HFFc6 (cell line): ENCODE measurements at places on chromosomes 7 and 10. TPM values are rescaled to one million over a fixed set of nuclear protein-coding genes. Genes with fewer than 3 reads are reported as not detected.

DNA sequence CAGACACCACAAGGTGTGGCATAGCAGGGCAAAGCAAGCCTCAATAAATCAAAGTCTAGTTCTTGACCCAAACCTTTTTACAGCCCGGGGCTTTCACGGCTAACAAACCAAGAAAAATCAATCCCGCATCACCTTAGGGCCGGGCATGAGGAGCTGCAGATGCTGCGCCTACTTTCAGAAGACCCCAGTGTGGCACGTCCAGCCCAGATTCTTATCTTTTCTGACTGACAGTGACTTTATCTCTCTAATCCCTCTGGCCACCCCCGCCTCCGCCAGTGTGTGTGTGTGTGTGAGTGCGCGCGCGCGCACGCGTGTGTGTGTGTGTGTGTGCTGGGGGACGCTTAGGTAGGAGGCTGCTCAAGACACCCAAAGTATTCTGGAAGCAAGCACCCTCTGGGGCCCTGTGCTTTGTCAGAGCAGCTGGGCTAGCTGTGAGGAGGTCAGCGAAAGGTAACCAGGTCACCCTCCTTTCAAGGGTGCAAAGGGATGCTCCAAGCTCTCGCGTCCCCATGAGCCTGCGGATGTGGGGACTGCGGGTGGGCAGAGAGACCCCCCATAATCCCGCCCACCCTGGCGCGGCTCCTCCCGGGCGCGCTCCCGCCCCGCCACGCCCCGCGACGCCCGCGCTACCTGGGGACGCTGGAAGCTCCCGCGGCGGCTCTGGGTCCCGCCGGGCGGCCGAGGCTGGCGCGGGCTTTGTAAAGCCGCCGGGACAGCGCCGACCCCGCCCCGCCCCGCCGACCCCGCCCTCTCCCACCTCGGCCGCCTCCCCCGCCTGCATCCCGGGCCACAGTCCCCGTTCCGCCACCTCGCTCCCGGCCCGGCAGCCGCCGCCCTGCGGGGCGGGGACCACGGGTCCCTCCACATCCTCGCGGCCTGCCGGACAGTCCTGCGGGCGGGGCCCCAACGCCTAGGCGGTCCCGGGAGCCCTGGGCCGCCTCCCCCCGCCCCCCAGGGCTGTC, 57.1 kb upstream of the RHOBTB1 start:
- H3K27ac ChIP-seq: no peak overlapping the region
- H3K4me1 ChIP-seq: no peaks in the 10 kb centered on the region
- peak overlapping the region; percentile 46; the same call in 1 of the 2 replicates for H3K4me3 ChIP-seq
- H3K27me3 ChIP-seq: peaks cover 17% of the 10 kb centered on the region
- H3K36me3 ChIP-seq: no peaks in the 10 kb centered on the region

The AUTS2 gene
- not detected in 3 replicates for total RNA-seq

The ZNF37A gene
- total RNA-seq: 9.5 to 11.4 TPM (median 9.7 TPM) in 3 replicates

The TEX36 gene
- not detected in 3 replicates for total RNA-seq

The FAM25C gene
- not detected in 3 replicates for total RNA-seq

DNA sequence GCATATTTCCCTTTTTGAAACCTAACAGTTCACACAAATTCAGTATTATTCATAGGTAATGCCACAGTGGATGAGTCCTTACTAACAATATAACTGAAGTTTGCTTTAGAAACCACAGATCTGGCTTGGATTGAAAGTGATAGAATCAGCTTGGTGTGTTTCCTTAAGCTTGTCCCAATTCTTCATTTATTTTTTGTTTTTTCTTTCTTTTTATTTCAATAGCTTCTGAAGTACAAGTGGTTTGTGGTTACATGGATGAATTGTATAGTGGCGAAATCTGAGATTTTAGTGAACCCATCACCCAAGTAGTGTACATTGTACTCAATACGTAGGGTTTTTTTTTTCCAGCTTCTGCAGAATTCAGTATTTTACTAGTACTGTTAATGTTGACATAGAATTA, 518.2 kb upstream of the SEMA3D start:
- no peak for DNase-seq
- no peak overlapping the region for H3K4me3 ChIP-seq
- no peaks in the 10 kb centered on the region for H3K36me3 ChIP-seq

The OPN1SW gene
- total RNA-seq: not detected in 3 replicates

- peaks cover 7% of the 10 kb centered on the region for H3K4me1 ChIP-seq
- DNase-seq: no peak
- H3K27me3 ChIP-seq: no peaks in the 10 kb centered on the region
- no peak overlapping the region for H3K27ac ChIP-seq
These were observed 22.8 kb downstream of the VPS26A start for GRCh38 chr10:69146759-69147158.

The VCL gene
- 372 to 408 TPM (median 389 TPM) in 3 replicates for total RNA-seq

DNA sequence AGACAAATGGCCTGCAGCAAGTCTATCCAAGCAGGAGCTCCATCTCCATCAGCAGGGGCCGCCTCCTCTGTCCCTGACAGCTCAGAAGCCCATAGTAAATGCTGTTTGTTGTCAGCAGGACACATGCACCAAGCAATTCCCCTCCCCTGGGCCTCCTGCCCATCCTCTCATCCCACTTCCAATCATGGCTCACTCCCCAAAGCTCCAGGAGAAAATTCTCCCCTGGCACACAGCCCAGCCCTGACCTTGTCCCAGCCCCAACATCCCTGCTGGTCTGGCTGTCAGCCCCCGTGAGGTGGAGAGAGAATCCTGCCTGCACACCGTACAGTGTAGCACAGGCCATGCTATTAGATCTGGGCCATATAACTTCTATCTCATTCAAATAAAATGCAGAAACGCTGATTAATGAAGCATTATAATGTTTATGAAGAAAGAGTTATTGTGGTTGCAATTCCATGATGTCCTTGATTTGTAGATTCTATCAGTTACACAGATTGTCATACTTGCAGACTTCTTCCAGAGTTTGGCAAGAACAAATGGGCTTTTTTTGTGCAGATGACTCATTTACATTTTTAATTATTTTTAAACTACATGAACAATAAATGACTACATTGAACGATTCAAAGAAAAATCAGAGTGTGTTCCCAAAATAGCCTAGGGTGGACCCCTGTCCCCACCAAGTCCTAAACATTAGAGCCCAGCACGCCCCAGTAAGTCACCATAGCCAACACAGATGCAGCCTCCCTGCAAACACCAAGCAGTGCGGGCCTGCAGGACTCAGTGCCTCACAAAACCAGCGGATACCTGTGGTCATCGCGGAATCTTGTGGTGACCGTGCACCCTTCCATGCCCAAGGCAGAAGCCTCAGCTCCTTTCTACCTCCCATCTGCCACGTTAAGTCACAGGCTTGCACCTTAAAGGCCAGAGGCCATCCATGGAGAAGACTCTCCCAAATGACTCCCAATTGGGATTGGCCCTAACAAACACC, 70.1 kb downstream of the COBL start:
- H3K27me3 ChIP-seq: no peaks in the 10 kb centered on the region; the same call in 1 of the 2 replicates
- no peaks in the 10 kb centered on the region for H3K4me1 ChIP-seq
- DNase-seq: no peak
- H3K4me3 ChIP-seq: no peak overlapping the region
- no peak overlapping the region for H3K27ac ChIP-seq
- no peaks in the 10 kb centered on the region for H3K36me3 ChIP-seq

DNA sequence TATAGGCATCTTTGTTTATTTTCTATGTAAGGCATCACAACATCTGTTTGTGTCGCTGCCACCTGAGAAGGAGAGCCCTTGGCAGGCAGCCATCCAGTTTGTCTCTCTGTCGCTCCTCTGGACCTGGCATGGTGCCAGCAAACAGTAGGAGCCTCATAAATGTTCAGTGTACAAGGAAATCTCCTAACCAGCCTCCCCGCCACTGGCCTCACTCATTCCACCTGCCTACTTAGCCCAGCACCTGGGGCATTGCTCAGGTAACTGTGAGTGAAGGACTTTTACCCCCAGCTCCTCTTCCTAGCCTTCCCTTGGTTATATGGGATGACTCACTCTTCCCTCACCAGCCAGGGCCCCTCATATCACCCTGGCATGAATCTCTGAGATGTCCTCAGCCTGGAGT, 61.7 kb upstream of the NPTX2 start:
- no peaks in the 10 kb centered on the region for H3K36me3 ChIP-seq
- peaks cover 11% of the 10 kb centered on the region for H3K27me3 ChIP-seq
- no peak for DNase-seq
- peaks cover 2% of the 10 kb centered on the region; the same call in 1 of the 2 replicates for H3K4me1 ChIP-seq
- no peak overlapping the region for H3K4me3 ChIP-seq

The CNPY1 gene
- not detected in 3 replicates for total RNA-seq

GRCh38 chr7:143323653-143324052, 7.7 kb downstream of the CLCN1 start:
- no peak overlapping the region for H3K27ac ChIP-seq
- DNase-seq: no peak
- H3K27me3 ChIP-seq: peaks cover 13% of the 10 kb centered on the region
- no peak overlapping the region for H3K4me3 ChIP-seq
- H3K36me3 ChIP-seq: no peaks in the 10 kb centered on the region
- peaks cover 16% of the 10 kb centered on the region for H3K4me1 ChIP-seq

GRCh38 chr10:48990226-48990625, 50.6 kb upstream of the LRRC18 start:
- no peak overlapping the region for H3K4me3 ChIP-seq
- no peaks in the 10 kb centered on the region for H3K36me3 ChIP-seq
- peaks cover 20% of the 10 kb centered on the region for H3K27me3 ChIP-seq
- no peaks in the 10 kb centered on the region for H3K4me1 ChIP-seq
- DNase-seq: no peak

GRCh38 chr10:91632671-91633550, at the start of gene PPP1R3C:
Gene PPP1R3C (minus strand): TSS chr10:91633071. CDS start chr10:91632969, 102 bp downstream.
- peaks cover 1% of the 10 kb centered on the region for H3K27me3 ChIP-seq
- H3K36me3 ChIP-seq: peaks cover 41% of the 10 kb centered on the region
- H3K27ac ChIP-seq: peak within 1 kb of the TSS; percentile 91
- peak within 1 kb of the TSS; percentile 97 for H3K4me3 ChIP-seq
- H3K4me1 ChIP-seq: peaks cover 77% of the 10 kb centered on the region

DNA sequence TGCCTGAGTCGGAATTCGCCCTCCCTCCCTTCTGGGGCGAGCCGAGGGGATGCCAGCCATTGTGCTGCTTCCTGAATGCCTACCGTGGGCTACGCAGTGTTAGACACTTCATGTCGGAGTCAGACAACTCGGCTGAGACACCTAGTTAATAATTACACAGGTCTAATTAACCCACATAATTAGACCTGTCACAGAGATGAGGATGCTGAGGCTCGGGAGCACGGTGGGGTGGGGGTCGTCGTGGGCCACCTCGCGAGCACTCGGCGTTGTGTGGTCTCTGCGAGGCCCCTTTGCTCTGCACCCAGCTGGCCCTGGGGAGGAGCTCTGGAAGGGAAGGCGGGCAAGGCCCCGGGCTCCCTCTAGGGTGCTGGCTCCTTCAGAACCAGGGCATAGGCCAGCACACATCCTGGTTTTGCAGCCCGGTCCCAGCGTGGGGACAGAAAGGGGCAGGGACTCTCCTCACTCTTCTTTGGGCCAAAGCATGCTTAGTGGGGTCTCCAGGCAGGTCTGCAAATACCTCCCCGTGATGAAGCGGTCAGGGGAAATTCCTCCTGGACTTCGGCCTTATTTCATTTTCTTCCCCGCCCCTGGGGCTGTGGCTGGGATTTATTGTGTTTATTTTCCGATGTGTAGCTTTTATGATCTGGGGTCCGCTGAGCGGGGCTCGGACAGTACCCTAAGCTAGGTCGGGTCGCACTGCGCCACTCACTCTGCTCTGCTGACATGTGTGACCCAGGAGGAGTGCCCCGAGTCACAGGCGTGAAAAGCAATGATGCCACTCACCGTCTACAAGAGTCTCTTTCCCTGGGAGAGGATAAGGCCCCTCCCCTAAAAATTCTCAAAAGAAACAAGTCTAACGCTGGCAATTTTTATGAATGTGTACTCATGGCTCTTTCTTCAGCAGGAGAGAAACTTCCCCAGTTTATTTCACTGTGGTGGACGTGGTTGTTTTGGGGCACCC, 4.9 kb upstream of the FOXL3 start:
- DNase-seq: no peak
- H3K36me3 ChIP-seq: no peaks in the 10 kb centered on the region; the same call in 1 of the 2 replicates
- no peaks in the 10 kb centered on the region for H3K4me1 ChIP-seq
- peaks cover 30% of the 10 kb centered on the region for H3K27me3 ChIP-seq

GRCh38 chr10:102004376-102004775, 51.6 kb downstream of the ARMH3 start:
- no peak overlapping the region for H3K4me3 ChIP-seq
- no peaks in the 10 kb centered on the region for H3K27me3 ChIP-seq
- peak; percentile 3 for DNase-seq
- peak overlapping the region; percentile 13; the same call in 1 of the 2 replicates for H3K27ac ChIP-seq
- H3K36me3 ChIP-seq: peaks cover 17% of the 10 kb centered on the region; the same call in 1 of the 2 replicates

GRCh38 chr10:12774204-12774894, 227.2 kb downstream of the CCDC3 start:
- H3K27ac ChIP-seq: no peak overlapping the region
- 0 out of 2 replicates have a peak, but pooled peaks cover 5% of the 10 kb centered on the region for H3K36me3 ChIP-seq
- no peaks in the 10 kb centered on the region for H3K4me1 ChIP-seq
- no peak overlapping the region for H3K4me3 ChIP-seq

DNA sequence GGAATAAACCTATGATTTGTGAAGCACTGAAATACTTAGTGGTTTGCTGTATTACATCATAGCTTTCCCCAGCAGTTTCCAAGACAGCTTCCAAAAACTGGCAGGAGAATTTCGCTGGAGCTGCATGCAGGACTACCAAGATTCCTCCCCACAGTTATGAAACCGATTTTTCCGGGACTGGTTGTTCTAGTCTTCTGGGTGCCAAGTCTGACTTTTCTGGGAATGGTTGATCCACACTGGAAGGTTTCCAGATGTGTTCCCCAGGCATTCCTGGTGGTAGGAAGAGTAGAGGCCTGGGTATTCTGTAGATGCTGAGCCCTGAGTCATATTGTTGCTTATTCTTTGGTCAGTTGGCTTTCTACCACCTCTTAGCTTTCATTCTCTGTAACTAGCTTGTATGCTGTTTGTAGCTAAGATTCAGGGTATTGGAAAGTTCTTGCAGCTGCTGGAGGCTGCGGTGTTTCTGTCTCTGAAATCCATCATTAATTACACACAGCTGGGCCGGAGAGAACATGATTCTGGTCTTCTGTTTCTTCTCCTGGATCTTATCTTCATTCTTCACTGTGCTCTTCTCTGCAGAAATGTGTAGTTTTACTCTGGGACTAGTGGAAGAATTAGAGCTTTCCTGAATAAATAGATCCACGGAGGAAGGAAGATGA, 6.3 kb downstream of the ABCC2 start:
- peak overlapping the region; percentile 91 for H3K27ac ChIP-seq
- H3K4me1 ChIP-seq: peaks cover 46% of the 10 kb centered on the region
- H3K36me3 ChIP-seq: no peaks in the 10 kb centered on the region; the same call in 1 of the 2 replicates
- H3K27me3 ChIP-seq: no peaks in the 10 kb centered on the region
- peak; percentile 68 for DNase-seq

DNA sequence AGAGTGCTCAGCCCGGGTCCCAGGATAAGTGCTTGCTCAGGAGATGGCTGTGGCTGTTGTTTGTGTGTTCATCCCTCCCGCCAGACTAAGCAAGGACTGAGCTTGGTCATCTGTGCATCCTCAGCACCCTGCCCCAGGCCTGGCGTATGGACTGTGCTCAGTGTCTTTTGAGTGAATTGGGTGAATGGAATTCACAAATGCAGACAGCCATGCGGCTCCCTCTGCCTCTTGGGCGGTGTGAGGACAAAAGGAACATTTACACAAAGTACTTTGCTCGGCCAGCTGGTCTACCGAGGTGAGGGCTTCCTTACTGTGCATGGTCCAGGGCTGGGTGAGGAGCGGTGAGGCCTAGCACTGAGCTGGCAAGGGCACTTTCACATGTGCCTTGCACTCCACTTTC, 120.2 kb downstream of the CDH23 start:
- H3K27me3 ChIP-seq: peaks cover 30% of the 10 kb centered on the region
- no peak overlapping the region for H3K4me3 ChIP-seq
- no peaks in the 10 kb centered on the region for H3K4me1 ChIP-seq
- DNase-seq: no peak
- H3K27ac ChIP-seq: no peak overlapping the region
